HFFc6 (cell line): ENCODE measurements at places on chromosomes 3 and 15.

DNA sequence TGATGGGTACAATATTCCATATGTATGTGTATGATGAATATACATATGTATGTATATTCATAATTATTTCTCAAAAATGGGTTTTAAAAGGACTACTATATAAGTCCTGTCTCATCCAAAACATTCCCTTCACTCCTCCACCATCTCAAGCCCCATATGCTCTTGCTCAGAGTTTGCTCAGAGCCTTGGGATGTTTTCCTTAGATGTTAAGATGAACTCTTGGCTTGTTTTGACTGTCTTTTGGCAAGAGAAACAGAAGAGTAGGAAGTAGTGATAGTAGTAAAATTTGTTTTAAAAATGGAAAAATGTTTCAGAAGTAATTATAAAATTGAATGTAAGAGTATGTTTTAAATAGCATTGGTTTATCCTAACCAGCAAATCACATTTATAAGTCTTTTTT lies 6.2 kb upstream of the EPHA3 start:
- no peak for DNase-seq

- no peak for DNase-seq
Observed at GRCh38 chr15:64690578-64691296, 84.7 kb downstream of the RBPMS2 start.

DNA sequence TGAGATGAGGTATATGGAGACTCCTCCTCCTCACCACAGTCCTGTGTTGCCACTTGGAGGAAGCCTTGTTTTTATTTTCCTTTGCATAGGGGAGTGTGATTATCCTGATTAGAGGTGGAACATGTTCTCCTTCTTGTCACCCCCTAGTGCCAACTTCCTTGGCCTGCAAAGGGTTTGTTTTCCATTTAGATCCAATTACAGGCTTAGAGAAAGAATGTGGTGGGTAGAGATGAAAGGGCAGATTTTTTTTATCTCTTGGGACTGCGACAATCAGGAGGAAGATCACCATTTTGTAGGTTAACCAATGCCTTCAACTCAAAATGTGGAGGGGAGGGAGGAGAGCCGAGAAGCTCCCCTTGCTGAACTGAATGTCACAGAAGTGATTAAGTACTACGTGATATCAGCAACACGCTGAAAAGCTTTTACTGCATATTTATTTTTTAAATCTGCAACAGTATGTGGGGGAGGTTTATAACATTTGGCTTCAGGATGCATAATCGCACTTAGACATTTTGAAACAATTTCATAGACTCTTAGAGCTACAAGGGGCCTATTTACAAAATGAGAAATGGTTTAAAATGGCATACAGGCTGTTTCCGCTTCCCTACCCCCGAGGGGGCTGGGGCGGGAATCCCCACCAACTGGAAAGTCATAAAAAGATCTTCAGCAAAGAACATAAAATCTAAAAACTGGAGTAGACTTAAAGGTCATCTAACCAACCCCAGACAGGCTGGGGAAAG lies 2.4 kb downstream of the LMCD1 start:
- no peak for DNase-seq

- no peak for DNase-seq
Observed at GRCh38 chr15:54681584-54681983, 515.2 kb downstream of the RSL24D1 start.

GRCh38 chr15:81270781-81271491 lies 53.0 kb downstream of the STARD5 start:
- DNase-seq: peak; percentile 6

DNA sequence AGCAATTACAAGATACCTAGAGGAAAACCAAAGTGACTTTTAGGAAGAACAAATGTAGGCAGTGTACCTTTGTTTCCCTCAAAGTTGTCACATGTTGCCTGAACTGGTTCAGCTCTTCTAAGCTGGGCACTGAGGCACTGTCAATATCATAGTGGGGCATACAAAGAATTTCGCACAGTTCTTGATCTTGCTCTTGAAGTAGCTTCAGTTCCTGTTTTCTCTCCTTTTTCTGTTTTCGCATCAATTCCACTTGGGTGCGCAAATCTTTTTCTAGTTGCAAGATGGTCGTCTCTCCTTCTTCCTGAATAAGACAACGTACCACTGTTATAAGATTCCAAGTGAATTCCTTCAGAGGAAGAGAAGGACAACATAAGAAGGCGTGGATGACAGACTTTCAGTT lies 12.7 kb downstream of the PRC1 start:
- DNase-seq: no peak

DNA sequence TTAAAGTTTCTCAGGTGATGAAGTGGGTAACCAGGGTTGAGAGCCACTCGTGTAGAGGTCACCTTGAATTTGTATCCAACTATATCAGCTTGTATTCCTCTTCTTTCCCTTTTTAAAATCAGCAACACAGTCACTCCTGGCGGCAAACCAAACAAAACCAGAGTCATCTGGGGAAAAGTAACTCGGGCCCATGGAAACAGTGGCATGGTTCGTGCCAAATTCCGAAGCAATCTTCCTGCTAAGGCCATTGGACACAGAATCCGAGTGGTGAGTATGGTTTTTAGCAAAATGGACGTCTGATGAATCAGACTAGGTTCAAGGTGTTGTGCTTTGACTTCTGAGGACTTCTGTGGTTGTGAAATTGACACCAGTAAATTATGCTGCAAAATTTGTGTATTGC lies 3.9 kb downstream of the RPL35A start:
- no peak for DNase-seq

GRCh38 chr3:54556630-54557029 lies 371.2 kb downstream of the LRTM1 start:
- no peak for DNase-seq

GRCh38 chr3:23079976-23080375 lies 123.2 kb upstream of the UBE2E2 start:
- no peak for DNase-seq

DNA sequence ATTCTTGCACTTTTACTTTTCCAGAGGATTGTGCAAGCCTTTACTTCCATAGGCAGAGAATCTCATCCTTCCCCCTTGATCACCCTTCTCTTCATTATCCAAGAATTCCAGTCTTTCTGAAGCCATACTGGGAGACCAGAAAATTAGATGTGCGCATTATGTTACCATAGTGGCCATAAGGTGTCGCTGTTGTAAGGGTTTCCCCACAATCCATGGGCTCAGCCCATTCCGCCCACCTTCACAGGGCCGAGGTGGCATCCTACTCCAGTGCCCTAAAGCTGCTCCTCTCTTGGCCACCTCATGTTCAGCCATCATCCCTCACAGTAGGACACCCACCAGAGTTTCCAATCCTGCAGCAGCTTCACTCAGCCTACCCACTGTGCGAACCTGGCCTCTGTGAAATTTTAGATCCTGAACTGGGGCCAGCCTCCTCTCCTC lies 35.0 kb downstream of the CTSH start:
- peak; percentile 29 for DNase-seq

GRCh38 chr3:146640955-146641867 lies 36.1 kb upstream of the PLSCR5 start:
- peak; percentile 53 for DNase-seq

- DNase-seq: no peak
Observed at GRCh38 chr3:123750209-123750608, 133.9 kb downstream of the MYLK start.

- DNase-seq: no peak
Observed at GRCh38 chr15:42595626-42596240, 20.3 kb downstream of the STARD9 start.

- DNase-seq: no peak
Observed at GRCh38 chr3:84141571-84141970, 817.2 kb upstream of the CADM2 start.

DNA sequence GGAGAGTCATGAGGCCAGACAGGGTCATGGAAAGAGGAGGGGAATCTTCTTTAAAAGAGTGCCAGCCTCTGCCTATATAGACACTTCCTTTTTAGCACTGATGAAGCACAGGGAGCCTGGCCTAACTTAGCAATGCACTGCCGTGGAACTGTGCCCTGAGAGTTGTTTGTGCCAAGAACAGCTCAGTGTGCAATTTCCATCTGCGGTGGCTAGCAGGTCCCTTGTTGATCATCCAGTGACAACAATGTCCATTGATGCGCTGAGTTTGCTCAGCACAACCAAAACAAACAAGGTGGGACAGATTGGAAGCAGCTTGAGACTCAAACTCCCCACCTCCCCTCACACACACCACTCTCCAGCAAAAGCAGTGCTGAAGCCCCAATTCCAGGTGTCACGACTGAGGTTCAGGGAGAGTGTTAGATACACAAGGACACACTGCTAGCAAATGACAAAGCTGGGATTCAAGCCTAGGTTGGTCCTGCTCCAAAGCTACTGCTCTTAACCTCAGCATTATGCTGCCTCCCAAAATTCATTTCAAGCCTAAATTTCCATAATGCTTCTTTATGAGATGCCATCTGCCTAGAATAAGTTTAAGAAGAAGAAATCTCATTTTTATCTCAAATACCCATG lies 316.6 kb upstream of the UBE2E2 start:
- DNase-seq: no peak

DNA sequence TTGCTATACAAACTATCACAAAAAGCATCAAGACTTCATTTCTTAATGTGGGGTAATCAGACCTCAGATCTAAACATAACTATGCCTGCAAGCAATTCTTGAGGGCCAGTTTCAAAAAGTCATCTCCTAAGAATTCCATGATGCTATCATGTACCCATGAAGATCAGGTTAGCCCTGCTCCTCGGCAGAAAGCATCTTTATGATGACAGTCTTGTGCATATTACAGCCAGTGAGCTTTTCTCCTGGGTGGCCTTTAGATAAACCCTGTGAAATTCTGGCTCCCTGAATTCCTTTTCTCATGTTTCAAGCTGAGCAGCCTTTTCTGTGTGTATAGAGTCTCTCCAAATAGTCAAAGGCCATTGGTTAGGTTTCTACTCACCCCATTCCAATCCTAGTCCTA lies 201.9 kb upstream of the MCTP2 start:
- DNase-seq: peak; percentile 93

GRCh38 chr3:188253800-188254452 lies 100.0 kb downstream of the LPP start:
- no peak for DNase-seq

DNA sequence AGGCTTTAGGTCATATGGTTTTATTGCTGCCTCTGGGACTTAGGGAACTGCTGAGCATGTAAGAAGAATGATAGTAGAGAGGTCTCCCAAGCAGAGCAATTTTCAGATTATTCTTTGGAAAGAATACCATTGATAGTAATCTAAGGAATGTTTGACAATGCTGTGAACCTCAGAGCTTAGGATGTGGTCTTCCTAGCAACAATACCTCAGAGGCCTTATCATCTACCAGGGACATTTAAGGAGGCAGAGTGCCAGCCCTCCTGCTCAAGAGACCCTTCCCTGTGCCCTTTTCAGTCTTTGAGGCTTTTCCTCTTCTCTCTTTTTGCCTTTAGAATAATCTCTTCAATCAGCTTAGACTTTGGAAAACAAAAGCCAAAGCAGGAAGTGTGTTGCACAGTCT lies 272.1 kb downstream of the OXSM start:
- no peak for DNase-seq

DNA sequence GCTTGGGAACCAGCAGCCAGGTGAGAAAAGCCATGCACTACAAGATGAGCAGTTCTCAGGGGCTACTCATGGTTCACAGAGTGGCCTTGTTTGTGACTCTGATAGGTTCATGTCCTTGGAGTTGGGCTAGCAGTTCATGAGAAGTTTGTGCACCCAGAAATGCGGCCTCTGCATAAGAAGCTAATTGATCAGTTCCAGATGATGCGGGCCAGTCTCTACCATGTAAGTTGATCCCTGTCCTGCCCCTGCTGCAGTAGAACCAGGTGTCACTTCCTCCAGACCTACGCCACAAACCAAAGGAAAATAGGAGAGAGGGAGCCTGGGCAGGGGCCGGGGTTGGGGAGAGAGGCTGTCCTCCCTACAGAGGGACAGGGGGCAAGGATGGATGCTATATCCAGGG lies 27.2 kb upstream of the MANF start:
- no peak for DNase-seq

GRCh38 chr15:59931646-59932261 lies 72.4 kb upstream of the FOXB1 start:
- DNase-seq: no peak

- no peak for DNase-seq
Observed at GRCh38 chr3:186973702-186974101, 43.4 kb downstream of the ST6GAL1 start.

DNA sequence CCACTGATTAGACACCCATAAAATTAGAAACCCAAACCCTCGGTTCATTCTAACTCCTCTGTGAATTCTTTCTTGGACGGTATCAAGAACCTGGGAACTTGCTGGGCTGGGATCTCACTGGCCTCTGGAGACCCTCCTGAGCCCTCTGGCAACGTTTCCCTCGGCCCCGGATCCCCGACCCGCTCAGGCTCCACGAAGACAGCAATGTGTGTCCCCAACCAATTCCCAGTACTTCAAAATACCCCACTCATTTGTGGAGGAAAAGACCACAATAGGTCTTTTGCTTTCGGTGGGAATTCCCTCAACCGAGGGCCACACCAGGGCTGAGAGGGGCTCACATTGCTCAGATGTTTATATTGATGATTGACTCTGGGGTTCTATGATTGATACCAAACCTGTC lies 117.9 kb upstream of the PRR20G start:
- no peak for DNase-seq

GRCh38 chr15:60328852-60329443 lies 68.8 kb downstream of the ANXA2 start:
- no peak for DNase-seq

DNA sequence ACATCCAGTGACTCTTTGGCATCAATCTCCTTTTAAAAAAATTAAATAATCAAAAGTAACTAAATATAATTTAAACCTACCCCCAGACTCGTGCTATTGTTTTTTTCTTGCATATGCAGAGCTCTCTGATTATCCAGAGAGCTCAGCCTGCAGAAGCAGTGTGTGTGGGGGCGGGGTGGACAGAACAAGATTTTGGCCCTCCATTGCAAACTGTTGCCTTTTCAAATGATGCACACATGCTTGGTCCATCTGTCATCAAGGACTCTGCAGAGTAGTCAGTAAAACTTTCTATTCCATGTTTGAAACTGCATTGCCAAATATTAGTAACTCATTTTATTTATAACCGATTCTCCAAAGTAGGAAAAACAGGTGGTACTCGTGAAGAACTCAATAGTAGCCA lies 28.6 kb upstream of the STXBP5L start:
- no peak for DNase-seq

GRCh38 chr15:86735247-86736040 lies 655.8 kb downstream of the AGBL1 start:
- no peak for DNase-seq

- DNase-seq: no peak
Observed at GRCh38 chr3:101943029-101943428, 93.7 kb downstream of the NFKBIZ start.

GRCh38 chr3:112856537-112856936 lies 9.9 kb upstream of the CD200R1L start:
- DNase-seq: no peak

- DNase-seq: peak; percentile 85
Observed at GRCh38 chr3:146160321-146160963, 542 bp downstream of the PLOD2 start.

- no peak for DNase-seq
Observed at GRCh38 chr15:52309154-52309548, 13.5 kb upstream of the MYO5C start.
